ENCODE measurements at places on chromosomes 12 and 14.

GRCh38 chr14:78152201-78153063, 17.7 kb upstream of the NRXN3 start:
- DNase-seq, result no peak

GRCh38 chr12:74646831-74647230, 109.2 kb downstream of the ATXN7L3B start:
- DNase-seq, result no peak

GRCh38 chr14:105203057-105203531, 22.0 kb upstream of the NUDT14 start:
- peak; percentile 65 for DNase-seq

- DNase-seq, result no peak
Measured at GRCh38 chr12:82554529-82554928, 132.2 kb upstream of the TMTC2 start.

DNA sequence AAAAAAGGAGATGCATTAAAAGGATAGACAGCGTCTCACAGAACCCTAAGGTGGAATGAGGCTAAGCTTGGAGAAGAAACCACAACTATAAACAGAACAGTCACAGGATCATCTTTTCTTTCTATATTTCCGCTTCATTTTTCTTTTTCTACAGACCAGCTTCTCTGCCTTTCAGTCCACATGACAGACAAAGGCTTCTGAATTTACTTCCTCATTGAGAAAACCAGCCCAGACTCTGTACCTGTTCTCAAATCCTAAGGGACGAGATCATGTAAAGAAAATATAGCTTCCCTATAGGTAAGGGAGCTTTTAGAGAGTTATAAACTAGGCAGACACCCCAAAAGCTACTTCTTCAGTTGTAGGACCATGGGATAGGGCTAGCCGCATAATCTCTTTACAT, 17.4 kb downstream of the SGPP1 start:
- DNase-seq, result no peak

GRCh38 chr14:104098272-104099095, 13.0 kb downstream of the ASPG start:
- DNase-seq, result no peak

DNA sequence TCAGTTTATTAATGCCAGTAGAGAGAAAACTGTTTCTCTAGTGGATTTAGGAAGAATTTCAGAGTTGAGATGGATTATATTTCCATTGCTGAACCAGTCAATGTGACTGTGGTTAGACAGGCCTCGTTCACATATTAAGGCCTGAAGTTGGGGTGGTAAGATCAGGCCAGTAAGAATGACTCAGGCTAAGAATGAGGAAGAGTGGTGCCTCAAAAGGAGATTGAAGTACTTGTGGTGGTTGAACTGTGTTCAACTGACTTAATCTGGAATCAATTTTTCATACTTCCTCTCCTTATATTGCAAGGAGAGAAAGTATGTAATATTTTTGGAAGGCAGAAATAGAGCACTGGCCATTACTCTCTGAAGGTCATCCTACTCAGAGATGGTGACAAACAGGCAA, 37.8 kb upstream of the ATF7IP start:
- peak; percentile 47 for DNase-seq

- DNase-seq, result no peak
Measured at GRCh38 chr12:9751204-9752144, 9.2 kb downstream of the CD69 start.

- peak; percentile 81 for DNase-seq
Measured at GRCh38 chr12:57865084-57865751, 18.7 kb upstream of the CTDSP2 start.

DNA sequence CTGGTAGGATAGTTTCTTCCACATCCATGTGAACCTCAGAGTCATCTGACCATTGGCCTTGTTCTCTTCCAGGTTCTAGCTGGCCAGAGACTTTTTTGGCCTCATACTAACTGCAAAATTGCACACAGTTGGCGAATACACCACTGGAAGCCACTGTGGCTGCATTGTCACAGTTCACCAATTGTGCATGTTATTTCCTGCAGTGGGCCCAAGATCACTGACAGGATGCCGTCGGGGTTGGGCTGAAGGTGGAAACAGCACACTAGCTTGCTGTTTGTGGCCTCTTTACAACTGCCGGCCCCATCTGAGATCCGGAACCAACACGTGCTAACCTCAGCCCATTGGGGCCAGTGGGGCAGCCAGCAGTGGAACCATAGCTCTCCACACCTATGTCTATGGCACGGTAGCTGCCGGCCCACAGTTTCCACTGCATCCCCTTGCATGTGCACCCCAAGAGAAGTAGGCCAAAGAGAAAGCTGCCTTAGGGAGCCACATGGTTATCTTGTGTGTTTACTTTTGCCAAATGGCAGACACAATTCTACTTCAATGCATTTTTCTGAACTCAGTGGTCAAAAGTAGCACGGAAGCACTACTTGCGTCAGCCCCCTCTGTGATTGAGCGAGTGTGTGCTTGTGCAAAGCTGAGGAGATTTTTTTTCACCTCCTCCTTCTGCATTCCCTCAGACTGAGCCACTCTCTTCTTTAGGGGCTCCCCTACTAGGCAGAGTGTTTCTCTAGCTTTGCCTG, 464.0 kb downstream of the RAD51B start:
- DNase-seq, result no peak

Data from fibroblast of skin of scalp (primary cell).